Cortex of kidney (tissue), 1 donor: ENCODE measurements at places on chromosomes 5 and 9.

GRCh38 chr9:113187929-113188595 lies 33.0 kb downstream of the FKBP15 start:
- DNase-seq, result no peak

DNA sequence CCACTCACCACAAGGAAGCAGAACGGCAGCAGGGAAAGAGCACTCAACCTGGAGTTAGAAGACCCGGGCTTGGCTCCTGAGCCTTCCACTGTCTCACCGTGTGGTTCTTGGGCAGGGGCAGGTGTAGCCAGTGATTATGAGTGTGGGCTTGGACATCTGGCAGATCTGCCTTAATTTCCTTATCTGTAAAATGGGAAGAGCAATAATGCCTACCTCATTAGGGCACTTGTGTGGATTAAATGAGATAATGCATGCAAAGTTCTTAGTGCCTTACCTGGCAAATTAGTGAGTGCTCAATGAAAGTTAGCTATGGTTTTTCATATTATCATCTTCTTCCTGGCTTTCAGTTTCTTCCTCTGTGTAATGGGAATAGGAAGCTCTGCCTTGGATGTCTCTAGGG lies 28.1 kb upstream of the COL15A1 start:
- no peak for DNase-seq

DNA sequence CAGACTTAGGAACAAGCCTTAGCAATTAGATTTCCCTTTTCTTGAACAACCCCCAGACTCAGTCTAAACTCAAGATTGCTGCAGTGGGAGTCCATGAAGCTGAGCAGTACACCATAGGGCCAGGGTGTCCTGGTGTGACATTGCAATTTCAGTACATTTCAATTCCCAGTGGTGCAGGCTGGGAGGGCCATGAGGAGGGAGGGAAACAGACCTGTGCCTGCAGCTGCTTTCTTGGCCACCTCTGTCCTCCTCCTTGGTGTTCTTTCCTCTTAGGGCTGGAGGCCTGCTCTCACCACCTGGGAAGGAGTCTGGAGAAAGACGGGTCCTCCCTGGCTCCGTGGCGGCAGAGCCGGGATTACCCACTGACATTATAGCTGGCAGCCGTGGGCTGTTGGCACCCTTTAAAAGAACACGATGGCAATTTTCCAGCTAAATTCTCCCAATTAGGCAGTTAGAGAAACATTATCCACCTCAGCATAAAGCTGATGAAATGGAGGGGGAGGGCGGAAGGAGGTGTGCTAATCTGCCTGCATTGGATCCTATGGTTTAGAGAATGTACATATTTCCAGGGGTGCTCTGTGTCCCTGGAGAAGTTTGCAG lies 186.4 kb downstream of the SLIT3 start:
- DNase-seq, result no peak

DNA sequence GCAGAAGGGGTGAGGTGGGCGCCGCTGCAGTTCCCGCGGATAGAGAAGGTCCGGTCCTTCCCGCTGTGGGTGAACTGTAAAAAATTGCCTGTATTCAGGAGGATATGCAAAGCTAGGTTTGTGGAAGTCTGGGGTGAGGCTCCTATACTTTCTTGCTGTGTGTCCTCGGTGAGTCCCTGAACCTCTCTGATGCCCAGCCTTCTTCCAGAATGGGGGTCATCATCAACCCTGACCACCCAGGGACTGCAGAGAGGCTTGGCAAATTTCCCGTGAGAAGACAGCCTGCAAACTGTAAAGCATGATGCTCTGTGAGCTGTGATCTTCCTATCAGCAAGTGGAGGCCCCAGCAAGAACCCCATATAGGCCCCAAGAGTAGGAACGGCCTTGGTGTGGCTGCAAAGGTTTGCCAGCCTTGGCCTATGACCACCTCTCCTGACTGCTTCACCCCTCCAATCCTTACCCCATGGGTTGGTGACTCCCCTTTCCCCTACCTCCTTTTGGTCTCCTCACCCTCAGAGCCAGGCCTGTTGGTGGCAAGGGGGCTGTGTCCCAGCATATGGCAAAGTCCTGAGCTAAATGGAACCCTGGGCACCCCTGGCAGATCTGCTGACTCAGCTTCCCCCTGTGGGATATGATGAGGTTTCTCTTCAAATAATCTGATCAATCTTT lies 760 bp downstream of the ALDH1B1 start:
- DNase-seq, result no peak

GRCh38 chr5:149358294-149358651 lies 427 bp downstream of the PCYOX1L start:
- no peak for DNase-seq

GRCh38 chr5:59354811-59355210 lies 538.7 kb downstream of the PDE4D start:
- no peak for DNase-seq

DNA sequence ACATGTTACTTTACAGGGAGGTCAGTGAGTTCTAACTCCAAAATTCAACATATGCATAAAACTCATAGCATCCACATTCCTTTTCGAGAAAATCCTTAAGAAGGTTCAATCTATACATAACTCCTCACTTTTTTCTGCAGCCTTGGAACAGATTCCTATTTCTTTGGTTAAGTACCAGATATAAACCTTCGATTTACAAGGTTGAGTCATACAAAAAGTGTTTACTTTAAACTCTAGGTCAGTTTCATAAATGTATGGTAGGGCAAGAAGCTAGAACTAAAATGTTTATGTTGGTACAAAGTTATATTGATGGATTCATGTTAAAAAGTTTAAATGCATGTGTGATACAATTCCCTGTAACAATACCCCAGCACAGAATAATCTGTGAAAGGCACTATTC lies 19.4 kb downstream of the CDKN2AIPNL start:
- DNase-seq, result no peak

GRCh38 chr5:102796498-102796897 lies 41.4 kb downstream of the PAM start:
- no peak for DNase-seq

GRCh38 chr9:135504262-135505243 lies 4.1 kb downstream of the MRPS2 start:
- DNase-seq, result no peak

DNA sequence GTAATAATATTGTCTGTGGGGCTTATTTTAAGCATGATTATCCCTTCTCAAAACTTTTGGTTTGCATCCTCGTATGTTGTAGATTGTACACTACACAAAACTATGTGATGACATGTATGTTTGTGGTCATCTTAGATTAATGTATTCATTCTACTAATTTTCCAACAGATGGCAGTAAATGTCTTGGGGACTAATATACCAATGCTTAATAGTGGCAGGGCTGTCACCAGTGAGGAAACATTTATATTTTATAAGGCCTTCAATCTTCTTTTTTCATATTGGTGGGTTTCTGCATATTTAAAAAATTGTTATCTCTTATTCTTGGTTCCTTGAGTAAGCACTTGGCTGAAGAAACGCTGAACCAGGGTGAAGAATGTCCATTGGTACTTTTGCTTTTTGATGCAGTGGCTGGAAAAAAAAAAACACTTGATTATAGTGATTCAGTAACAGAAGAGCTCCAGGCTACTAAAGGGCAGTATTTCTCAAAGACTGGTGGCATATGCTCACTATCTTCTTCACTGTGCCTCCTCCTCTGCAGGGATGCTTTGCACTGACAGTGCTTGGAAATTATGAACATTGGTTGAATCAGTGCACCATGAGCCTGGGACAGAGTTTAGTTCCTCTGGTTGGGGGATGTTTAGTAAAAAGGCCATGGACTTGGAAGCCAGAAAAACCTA lies 530.3 kb downstream of the RASEF start:
- no peak for DNase-seq

DNA sequence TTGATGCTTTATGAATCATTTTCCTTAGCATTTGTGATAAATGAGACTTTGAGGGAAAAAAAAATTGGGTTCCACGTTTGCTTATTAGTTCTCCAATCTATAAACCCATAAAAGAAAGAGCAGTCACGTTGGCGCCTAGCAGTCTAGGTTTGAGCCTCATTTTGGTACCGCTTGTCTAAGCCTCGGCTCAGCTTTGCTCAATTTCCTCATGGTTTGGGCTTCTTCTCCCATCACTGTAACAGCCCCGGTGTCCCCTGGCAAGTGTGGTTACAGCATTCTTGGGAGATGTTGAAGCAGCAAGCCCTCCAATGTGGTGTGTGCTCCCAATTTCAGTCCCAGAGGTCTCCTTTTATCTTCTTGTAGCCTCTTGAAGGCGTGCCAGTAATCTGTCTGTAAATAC lies 578.4 kb downstream of the CDK5RAP2 start:
- no peak for DNase-seq

- no peak for DNase-seq
Measured at GRCh38 chr5:179370490-179371120, 25.3 kb upstream of the ADAMTS2 start.

- DNase-seq, result no peak
Measured at GRCh38 chr9:126504086-126504976, 109.4 kb upstream of the LMX1B start.

DNA sequence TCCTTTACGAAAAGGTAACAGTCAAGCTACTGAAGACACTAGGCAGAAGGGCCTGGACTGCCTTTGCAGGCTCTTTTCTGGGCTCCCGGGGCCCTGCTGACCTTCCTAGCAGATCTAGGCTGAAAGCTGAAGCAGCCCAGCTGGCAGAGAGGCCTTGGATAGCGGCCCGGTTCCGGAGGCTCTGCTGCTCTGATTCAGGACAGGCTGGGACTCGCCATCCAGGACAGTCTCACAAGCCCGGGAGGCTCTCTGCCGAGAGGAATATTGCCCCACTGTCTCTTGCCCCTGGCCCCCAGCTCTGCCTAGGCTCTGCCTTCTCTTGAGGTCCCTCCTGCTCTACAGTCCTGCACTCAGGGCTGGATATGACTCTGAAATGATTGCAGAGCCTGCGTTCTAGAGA lies 67.8 kb downstream of the PSD2 start:
- DNase-seq, result no peak

DNA sequence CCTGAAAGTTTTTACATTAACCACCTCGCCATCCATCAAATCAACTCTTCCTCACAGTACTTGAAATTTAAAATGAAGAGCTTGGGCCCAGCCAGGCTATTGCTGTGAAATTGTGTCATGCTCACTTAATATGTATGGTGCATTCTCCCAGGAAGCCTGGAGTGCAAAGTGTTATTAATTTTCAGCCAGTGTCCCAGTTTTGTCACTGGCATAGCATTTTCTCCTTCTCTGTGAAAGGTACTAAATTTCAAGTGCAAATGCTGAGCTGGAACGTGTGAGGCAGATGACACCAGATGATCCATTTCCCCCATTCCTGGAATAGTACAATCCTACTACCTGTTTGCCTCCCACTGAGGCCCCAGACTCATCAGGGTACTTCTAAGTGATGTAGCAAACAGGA lies 397.6 kb upstream of the ACTBL2 start:
- no peak for DNase-seq

- DNase-seq, result no peak
Measured at GRCh38 chr9:111274737-111275136, 55.3 kb downstream of the OR2K2 start.

- no peak for DNase-seq
Measured at GRCh38 chr5:93476251-93476742, 104.7 kb downstream of the NR2F1-AS1 start.

DNA sequence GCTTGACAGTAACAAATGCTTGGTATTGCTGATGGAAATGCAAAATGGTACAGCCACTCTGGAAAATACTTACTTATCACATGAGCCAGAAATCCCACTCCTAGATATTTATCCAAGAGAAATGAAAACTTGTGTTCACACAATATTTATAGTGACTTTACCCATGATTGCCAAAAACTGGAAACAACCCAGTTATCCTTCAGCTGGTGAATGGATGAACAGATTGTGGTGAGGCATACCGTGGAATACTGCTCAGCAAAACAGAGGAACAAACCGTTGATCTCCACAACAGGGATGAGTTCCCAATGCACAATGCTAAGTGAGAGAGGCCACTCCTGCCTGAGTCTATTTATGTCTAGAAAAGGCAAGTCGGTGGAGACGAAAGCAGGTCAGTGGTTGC lies 40.5 kb upstream of the LRRC14B start:
- no peak for DNase-seq

DNA sequence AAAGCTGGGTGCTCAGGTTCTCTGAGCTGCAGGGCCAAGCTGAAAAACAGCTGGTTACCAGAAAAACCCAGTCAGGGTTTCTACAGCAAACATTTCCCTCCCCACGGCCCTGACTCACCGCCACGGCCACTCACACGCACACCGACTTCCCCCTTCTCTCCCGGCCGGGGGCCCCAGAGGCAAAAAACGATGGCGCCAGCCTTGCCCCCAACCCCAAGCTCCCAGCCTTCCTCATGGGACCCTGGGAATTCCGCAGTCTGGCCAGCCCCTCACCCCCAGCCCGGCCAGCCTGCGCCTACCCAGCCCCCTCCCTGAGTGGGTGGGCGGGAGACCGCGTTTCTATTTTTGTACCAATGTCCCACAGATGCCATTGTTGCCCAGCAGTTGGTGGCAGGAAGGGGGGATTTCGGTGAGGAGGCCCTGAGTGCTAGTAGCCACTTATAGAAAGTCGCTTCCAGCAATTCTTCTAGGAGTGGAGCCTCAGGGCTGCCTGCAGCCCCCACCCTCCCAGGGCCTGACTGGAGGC lies 18.4 kb downstream of the ENG start:
- DNase-seq, result no peak

DNA sequence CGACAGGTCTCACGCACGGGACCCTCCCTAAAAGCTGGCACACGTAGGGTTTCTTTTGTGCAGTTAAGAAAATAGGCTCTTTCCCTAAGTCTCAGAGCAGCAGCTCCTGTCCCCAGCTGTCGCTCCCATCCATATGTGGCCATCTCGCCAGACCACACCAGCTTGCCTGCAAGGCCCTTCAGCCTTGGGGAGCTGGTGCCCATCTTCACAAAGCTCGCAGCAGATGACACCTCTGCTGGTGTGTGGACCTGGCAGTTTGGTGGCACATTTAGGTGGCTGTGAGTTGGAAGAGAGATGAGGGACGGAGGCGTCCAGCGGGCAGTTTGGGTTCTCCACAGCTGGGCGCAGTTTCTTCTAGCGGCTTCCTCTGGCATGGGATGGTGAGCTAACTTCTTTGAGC lies 239.0 kb downstream of the FANCC start:
- no peak for DNase-seq

- no peak for DNase-seq
Measured at GRCh38 chr5:14598225-14598624, 16.6 kb downstream of the OTULINL start.

DNA sequence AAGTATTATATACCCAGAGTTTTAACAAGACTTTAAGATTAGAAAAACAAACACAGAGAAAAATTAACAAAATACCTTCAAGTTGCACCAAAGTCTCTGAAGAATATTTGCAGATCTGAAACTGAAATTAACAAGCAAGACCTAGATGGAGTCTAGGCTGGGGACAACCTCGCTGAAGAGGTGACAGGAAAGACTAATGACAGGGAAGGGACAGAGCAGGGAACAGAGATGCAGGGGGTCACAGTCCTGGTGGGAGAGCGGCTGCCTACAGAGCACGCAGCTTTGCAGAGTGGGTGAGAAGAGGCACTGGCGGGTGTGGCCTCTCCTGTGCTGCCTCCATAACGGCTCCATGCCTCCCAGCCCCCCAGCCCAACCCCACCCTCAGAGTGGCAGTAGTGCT lies 13.5 kb downstream of the RETREG1 start:
- no peak for DNase-seq

GRCh38 chr5:39021413-39021812 lies 52.8 kb downstream of the RICTOR start:
- no peak for DNase-seq

- no peak for DNase-seq
Measured at GRCh38 chr5:177545487-177546257, 8.7 kb downstream of the FAM193B start.

- DNase-seq, result no peak
Measured at GRCh38 chr9:34517185-34517584, 5.6 kb downstream of the ENHO start.
